ENCODE measurements at places on chromosomes 5 and 9.

- no peak for DNase-seq
Measured at GRCh38 chr5:139675213-139675612, 27.1 kb downstream of the CXXC5 start.

- DNase-seq = no peak
Measured at GRCh38 chr5:77211691-77212047, 1.2 kb downstream of the PDE8B start.

DNA sequence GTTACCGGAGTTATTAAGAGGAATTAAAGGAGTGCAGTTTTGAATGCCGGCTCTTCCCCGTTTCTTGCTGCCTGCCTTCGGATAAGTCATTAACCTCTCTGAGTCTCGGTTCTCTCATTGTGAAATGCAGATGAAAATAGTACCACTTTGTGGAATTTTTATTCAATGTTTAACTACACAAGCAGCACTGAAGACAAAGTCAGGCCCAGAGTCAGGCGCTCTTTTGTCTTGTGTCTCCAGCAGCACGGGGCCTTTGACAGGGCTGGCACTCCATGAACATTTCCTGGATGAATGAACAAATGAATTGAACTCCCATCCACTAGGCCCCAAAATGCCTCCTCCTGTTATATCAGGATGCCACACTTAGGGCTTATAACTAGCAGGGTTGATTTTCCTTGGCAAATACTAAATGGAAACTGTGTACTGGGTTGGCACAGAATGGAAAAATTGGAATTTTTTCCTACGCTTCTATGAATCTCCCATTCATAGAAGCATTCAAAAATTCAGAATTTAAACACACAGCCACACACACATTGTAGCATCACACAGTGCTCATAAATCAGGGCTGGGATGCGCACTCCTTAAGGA lies 332.8 kb downstream of the MLLT3 start:
- no peak for DNase-seq

DNA sequence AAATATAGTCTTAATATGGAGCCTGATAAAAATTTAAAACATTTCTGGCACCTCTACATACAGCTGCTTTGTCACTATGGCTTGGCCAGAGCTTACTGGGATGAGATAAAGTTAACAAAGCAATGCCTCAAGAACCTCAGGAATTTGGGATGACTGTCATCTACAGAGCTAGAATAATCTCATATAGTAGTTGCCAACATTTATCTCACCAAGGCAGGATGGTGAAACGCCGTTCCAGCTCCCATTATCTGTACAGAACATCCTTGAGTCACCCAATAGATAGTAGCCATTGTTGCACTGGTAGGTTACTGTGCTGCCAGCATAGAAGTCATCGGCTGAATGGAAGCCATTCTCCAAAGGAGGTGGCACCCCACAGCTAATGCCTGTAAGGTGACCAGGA lies 94.6 kb upstream of the TXNDC8 start:
- no peak for DNase-seq

DNA sequence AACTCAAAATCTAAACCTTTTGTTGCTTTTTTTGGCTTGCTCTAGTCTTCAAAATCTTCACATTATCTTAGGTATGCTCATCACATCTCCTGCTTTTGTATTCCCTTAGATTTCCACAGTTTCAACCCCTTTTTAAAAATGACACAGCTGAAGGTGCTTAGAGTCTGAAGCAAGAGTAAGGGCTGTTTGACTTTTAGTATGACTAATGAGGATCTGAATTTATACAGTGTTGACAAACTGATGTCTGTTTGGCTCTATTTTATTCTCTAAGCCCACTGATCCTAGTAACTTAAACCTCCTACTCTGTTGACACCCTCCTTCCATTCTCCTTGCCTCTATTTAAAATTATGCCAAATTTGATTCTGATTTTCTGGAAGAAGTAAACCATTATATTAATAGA lies 200.1 kb downstream of the MCTP1 start:
- DNase-seq = no peak

GRCh38 chr5:159849437-159850083 lies 66.7 kb upstream of the ADRA1B start:
- no peak for DNase-seq

- no peak for DNase-seq
Measured at GRCh38 chr9:120464176-120464886, 115.6 kb downstream of the CDK5RAP2 start.

DNA sequence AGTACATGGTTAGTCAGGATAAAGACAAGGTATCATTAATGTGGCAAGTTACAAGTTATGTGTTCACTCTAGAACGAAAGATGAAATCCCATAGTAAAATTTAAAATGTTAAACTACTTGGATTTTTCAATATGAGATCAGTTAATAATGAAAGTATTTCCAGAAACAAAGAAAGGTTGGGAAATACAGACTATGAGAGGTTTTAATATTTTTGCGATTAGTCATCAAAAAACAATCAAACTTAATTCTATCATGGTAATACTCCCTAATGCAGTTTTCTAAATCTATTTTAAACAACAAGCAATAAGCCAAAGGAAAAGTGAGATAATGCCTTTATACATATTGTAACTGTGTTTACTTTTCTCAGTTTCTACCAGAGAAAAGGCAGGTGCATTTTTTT lies 10.6 kb downstream of the CDH12 start:
- DNase-seq = no peak

DNA sequence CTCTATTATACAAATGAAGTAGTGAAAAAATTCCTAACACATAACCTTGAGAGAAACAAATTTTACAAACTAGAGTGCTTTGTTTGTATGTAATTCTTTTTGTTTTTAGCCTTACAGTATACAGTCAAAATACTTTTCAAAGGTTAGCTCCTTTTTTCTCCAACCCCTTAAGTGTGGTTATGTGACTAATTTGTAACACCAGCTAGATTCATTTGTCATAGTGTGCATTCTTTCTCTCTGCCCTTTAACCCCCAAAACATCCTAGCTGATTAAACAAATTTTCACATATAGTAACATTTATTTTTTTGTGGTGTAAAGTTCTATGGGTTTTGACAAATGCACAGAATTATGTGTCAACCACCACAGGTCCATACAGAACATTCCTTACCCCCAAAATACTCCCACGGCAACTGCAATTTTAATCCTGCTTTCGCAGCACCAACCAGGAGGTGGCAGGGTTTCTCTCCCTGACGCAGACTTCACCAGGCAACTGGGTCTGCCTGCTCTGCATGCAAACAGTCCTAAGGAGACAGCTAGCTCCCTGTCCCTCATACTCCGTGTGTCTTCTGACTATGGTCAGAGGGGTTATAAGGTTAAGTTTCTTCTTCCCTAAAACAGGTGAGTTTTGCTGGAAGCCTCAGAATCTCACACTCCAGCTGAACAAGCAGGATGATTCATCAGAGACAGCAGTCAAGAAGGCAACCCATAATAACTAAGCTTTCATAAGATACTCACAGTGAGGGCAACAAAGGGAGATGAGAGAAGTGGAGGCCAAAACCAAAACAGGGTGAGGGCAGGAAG lies 44.5 kb upstream of the NR5A1 start:
- peak; percentile 69 for DNase-seq

DNA sequence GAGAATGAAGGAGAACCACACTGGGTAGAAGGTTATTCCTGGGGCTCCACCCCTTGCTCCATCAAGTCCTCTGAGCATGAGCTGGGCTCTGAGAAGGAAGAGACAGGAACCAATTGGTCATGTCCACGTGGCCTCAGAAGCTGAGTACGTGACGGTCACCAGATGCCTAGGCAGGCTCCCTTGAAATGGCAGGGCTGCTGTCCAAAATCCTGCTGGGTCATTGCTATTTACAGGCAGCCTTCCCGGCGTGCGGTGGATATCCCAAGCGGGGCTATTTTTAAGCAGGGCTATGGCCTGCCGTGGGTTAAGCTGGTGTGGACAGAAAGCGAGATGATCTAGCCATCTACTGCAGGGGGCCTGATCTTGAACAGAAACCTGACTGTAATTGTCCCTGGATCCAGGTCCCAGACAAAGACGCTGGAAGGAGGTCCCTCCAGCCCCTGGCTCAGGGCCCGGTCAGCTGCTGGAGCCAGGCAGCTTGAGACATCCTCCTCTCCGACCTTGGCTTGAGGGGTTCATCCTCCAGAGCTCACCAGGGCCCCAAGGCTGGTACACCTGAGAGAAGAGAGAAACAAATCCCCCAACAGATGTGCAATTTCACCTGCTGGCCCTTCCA lies 550 bp upstream of the CKMT2 start:
- DNase-seq = peak; percentile 70

GRCh38 chr5:151074557-151074956 lies 6.3 kb downstream of the TNIP1 start:
- DNase-seq = no peak

GRCh38 chr9:21336457-21336856 lies 1.3 kb upstream of the KLHL9 start:
- DNase-seq = no peak

DNA sequence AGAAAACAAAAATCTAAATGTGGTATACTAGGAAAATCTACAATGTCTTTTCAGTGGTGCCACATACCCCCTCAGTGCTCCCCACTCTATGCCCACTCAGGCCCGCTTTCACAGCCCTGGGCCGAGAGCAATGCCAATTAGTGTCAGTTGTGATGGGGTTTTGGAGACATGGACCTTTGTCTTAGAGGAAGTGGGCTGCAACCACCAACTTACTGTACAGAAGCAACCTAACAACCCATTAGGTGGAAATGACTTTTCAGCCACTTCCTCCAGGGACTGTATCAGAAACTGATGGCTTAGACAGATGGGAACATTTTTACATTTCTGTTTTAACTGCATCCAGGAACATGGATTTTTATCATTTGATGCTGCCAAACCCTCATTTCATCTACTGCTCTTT lies 268.0 kb downstream of the BNC2 start:
- no peak for DNase-seq
